Left renal cortex interstitium (tissue), 4 donors: ENCODE measurements at places on chromosomes 2 and 18.

DNA sequence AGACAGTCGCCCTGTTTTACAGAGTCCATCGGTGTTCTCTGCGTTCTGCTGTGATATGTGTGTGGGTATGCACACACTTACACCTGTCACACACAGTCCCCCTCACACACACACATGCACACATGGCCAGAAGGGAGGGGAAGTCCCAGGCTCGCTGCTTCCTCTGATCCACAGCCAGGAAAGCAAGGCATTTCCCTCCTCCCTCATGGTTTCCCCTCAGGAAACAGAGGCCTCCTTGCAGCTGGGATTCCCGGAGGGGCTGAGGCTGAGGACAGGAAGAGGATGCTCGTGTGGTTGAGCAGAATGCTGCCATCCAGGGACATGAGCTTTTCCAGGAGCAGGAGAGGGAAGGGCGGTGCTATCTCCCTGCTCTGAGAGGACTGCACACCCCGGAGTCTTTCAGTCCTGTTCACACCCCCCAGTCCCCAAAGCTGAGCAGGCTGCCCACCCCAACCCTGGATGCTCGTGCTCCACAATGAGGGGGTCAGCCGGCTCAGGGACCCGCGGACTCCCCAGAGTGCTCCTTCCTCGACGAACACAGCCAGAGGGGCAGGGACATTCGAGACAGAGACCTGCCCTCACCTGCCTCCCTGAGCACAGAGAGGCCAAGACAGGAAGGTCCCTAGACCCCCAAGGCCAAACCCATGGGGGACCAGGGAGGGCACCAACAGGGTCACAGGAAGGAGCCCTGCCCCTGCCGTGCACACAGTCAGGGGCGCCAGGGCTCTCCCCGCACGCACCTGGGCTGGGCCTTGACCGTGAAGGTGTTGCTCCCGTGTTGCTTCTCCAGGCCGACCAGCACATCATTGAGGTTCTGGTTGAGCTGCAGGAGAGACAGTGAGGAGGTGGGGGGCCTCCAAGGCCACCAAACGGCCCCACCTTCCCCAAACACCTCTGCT lies 45.3 kb downstream of the BIN1 start:
- no peak for DNase-seq

DNA sequence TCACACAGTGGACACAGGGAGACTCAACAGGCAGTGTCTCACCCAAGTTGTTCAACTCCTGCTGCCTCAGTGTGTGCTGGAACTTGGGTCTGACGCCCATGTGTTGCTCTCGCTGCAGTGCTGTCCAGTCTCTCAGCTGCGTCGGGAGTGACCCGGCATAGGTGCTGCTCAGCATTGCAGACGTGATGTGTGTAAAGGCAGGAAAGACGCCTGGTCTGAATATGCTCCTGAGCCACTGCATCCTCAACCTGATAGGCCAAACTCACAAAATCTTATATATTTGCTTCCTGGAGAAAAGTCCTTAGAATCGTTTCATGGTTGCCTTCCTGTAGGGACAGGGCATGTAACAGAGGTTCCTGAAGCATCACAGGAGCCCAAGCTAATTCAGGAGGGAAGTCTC lies 152.9 kb downstream of the INSIG2 start:
- DNase-seq: no peak

- DNase-seq: no peak
Observed at GRCh38 chr2:7860693-7861092, 821.2 kb upstream of the ID2 start.

DNA sequence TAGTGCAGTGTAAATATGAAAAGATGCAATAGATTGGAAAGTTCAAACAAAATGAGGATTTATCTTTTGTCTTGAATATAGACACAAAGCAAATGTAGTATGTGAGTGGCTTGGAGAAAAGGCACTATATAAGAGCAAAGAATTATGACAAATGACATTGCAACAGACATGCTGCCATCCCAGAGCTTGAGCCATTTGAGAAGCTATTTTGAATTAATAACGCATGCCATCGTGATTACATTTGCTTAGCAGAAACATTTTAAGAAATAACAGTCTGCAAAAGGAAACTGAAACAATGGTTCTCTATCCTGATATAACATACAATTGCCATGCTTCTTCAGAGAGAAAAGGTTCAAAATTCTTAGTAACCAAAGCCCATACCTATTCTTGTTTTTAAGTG lies 677.1 kb downstream of the ZEB2 start:
- no peak for DNase-seq

DNA sequence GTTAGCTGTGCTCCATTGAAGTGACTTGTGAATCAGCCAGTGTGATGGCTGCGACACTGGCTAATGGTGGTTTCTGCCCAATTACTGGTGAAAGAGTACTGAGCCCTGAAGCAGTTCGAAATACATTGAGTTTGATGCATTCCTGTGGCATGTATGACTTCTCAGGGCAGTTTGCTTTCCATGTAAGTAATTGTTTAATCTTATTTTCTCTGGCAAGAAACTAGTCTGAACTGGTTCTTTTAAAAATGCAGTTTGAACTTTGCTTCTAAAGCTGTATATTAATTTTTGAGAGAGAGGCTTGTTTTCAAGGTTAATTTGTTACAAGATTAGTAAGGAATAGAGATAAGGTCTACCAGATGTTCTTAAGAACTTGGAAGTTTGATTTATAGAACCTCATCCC lies 46.7 kb downstream of the GLS start:
- DNase-seq: peak; percentile 38

GRCh38 chr2:240713928-240714746 lies 22.5 kb downstream of the AQP12A start:
- DNase-seq: no peak

DNA sequence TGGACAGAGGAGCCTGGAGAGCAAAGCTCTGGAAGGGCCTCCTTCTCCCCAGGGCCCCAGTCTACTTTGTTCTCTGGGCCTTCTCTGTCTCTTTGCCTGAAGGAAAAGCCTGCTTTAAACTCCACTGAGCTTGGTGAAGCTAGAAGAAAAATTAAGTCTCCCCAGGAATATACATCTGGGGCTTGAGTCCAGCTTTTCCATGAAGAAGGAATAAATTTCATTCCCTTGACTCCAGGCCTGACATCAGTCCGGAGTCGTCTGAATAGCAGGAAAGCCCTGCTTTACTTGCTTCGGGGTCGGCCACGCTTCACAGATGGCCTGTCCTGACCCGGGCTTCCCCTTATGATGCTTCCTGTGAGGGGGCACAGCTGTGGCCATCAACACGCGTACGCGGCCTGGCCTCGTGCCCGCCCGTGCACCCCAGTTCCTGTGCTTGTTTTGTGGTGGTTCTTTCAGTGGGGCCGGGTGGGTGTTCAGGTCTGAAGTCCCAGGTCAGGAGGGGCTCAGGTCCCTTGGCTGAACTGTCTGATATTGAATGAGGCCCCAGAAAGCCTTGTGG lies 73.6 kb downstream of the ACOXL start:
- DNase-seq: no peak

DNA sequence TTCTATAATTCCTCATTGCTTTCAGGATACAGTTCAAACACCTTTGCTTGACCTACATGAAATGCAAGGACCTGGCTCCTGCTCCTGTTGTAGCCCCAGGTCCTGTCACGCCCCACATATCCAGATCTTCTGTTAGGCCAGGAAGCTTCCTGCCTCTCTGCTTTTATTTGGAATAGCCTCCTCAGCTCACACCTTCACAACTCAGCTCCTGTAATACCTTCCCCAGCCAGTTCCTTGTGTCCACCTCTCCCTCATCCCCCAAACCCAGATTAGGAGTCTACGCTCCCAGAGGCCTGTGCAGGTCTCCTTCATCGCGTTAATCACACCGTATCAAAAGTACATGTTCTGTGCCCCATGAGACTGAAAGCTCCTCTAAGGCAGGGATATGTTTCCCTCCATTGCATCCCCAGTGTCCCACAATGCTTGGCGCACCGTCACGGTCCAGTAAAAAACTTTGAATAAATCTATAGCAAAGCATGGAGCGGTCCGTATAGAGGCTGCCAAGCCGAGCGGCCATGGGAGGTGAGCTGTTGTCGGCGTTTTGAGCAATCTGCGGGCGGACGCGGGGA lies 371 bp downstream of the MDH1B start:
- DNase-seq: no peak

- no peak for DNase-seq
Observed at GRCh38 chr2:190023860-190024259, 38.7 kb downstream of the MSTN start.

DNA sequence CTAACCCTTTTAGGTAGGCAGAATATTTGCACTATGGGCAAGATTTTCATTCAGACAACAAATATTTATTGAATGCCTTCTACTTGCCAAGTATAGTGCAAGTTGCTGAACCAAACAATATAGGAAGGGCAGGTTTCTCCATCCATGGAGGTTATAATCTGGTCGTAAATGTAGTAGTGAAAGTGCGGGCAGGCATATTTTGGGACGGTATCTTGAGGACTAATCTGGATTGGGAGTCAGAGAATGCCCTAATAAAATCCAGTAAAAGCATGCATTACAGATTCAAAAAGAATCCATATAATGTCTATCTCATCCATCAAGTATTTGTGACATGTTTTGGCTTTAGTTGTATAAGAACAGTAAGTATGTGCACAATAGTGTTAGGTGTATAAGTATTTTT lies 1.7 kb upstream of the NDUFV2 start:
- DNase-seq: no peak

DNA sequence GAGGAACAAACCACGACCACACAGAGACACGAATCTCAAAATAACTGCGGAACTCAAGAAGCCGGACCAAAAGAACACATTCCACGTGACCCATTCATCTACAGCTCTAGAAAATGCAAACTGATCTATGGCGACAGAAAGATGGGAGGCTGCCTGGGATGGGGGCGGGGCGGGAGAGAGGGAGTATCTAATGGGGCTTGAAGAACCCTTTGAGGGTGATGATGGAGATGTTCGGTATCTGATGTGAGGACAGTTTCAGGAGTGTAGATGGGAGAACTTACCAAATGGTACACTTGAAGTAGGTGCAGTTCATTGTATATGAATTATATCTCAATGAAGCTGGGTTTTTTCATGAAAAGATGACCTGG lies 34.6 kb upstream of the KLF11 start:
- DNase-seq: no peak

- DNase-seq: no peak
Observed at GRCh38 chr2:116413659-116414058, 1400.8 kb upstream of the DDX18 start.
